ENCODE measurements at places on chromosomes 2 and 18.

GRCh38 chr18:57150828-57151227 lies 3.9 kb downstream of the BOD1L2 start:
- DNase-seq: peak; percentile 2

DNA sequence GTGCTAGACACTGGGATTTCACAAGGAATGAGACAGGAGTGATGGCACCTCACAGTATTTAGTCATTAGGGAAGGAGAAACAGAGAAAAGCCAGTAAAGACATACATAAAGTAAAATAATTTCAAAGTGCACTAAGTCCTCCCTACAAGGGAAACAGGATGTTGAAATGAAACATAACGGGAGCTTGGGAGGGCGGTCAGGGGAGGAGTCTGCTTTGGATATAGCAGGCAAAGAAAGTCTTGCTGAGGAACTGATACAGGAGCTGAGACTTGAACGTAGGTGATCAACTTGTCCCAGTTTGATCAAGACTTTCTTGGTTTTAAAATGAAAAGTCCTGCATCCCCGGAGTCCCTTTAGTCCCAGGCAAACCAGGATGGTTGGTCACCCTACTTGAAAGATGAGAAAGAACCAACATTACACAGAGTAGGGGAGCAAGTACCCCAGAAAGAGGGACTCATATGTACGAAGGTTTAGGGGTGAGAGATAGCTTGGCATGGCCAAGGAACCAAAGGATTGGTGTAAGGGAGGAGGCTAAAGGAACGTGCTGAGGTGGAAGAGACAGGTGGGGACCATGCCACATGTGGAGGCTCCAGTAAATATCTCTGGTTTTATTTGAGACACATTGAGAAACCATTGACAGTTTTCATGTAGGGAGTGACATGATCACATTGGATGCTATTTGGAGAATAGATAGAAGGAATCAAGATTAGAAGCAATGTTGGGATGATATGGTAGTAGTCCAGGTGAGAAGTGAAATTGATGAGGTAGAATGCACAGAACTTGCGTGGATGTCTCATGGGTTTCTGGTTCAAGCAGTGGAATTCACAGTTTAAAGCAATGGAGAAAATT lies 28.4 kb downstream of the FBXO48 start:
- peak; percentile 40 for DNase-seq

- DNase-seq: no peak
These were observed 82.0 kb downstream of the DNMT3A start for GRCh38 chr2:25259737-25260124.

GRCh38 chr18:62919109-62919838 lies 203.9 kb downstream of the PHLPP1 start:
- DNase-seq: no peak

All from HT1080 (cell line).